ENCODE measurements at places on chromosomes 12 and 14.

DNA sequence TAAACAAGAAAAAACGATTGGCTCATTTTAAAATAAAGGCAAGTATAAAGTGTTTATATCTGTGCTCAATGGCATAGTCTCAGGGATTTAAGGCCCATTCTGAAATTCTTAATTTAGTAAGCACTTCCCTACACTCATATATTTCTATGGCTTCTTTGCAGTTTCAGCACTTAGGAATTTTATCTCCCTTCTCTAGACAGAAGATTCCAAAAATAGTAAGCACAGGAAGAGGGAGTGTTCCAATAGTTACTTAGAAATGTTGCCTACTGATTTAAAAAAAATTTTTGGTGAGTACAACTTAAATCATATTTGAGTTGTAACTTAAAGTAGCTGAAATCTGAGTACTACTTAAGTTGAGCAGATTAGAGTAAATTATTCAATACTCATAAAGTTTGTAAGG lies 19.8 kb downstream of the INSM2 start:
- DNase-seq: no peak

GRCh38 chr12:25789541-25789944 lies 168.9 kb upstream of the RASSF8 start:
- DNase-seq: no peak

DNA sequence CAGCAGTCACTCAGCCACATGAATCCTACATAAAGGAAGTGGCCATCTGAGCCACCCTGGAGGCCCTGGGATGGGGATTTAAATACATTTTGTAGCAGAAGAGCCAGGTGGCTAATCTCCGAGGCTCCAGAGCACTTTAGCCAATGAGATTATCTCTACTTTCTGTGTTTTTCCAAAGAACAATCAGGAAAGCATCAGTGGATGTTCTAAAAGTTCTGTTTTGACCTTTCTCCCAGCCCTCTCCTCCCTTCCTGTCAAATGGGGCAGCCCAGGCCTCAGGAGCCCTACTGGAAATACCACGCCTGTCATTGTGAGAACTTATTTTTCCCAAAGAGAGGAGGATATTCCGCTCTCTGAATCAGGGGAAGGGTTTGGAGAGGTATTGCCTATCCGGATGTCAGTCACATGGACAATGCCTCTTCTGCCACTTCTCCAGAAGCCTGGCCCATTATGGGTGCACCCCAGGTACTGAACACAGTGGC lies 336.8 kb upstream of the FKBP4 start:
- DNase-seq: no peak

DNA sequence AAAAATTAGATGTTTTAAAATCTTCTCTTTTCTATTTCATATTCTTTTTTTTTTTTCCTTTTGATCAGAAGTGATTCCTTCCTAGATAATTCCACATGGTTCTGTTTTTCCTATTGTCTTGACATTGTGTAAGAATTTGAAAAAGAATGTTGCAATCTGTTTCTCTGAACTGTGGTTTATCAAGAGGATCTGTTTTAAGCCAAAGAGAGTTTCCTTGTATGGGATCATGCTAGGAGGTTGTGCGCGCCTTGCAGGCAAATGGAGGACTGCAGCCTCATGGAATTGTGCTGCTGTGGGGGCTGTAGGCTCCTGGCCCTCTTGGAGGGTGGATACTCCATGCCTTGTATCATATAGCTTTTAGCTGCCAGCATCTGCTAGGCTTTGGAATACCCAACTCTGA lies 43.3 kb upstream of the MBIP start:
- DNase-seq: no peak

GRCh38 chr12:131506426-131506825 lies 204.5 kb upstream of the SFSWAP start:
- DNase-seq: no peak

GRCh38 chr12:117312770-117313169 lies 48.7 kb downstream of the NOS1 start:
- DNase-seq: no peak
